Bronchial smooth muscle cell (primary cell): ENCODE measurements at places on chromosomes 7 and 10. TPM values are rescaled to one million over a fixed set of nuclear protein-coding genes. Genes with fewer than 3 reads are reported as not detected.

CUBN gene
- 1.9 and 2.2 TPM in 2 replicates for total RNA-seq

LIPJ gene
- total RNA-seq = under 0.01 and 0.16 TPM in 2 replicates

NUTM2B gene
- 0.16 and 0.52 TPM in 2 replicates for total RNA-seq

EPDR1 gene
- 6.0 and 13.0 TPM in 2 replicates for total RNA-seq

GPR85 gene
- 1.1 and 1.9 TPM in 2 replicates for total RNA-seq

COL1A2 gene
- total RNA-seq = 4,873 and 6,723 TPM in 2 replicates

PGAM2 gene
- 0.09 and 0.63 TPM in 2 replicates for total RNA-seq

PDK4 gene
- 0.47 and 0.94 TPM in 2 replicates for total RNA-seq

CALHM1 gene
- total RNA-seq = not detected in 2 replicates

OR2A12 gene
- total RNA-seq = not detected in 2 replicates

LRRC61 gene
- 0.69 and 1.4 TPM in 2 replicates for total RNA-seq

IDI2 gene
- total RNA-seq = 0.09 TPM in 1 of 2 replicates, not detected in the other

C10orf67 gene
- total RNA-seq = under 0.01 TPM in 1 of 2 replicates, not detected in the other

PAX4 gene
- total RNA-seq = not detected in 2 replicates

CTAGE8 gene
- 0.16 and 0.60 TPM in 2 replicates for total RNA-seq

RABGEF1 gene
- total RNA-seq = 31.4 and 43.6 TPM in 2 replicates

CYP3A5 gene
- total RNA-seq = 3.1 and 3.9 TPM in 2 replicates

POLD2 gene
- total RNA-seq = 57.8 and 61.7 TPM in 2 replicates

CCM2 gene
- 39.6 and 49.7 TPM in 2 replicates for total RNA-seq

AFAP1L2 gene
- total RNA-seq = 0.16 and 0.26 TPM in 2 replicates

MRPS17 gene
- 15.5 and 16.9 TPM in 2 replicates for total RNA-seq

EFCAB10 gene
- under 0.01 TPM in 1 of 2 replicates, not detected in the other for total RNA-seq

LIPK gene
- total RNA-seq = not detected in 2 replicates

PVRIG gene
- not detected in 2 replicates for total RNA-seq

PDE1C gene
- 0.09 and 0.16 TPM in 2 replicates for total RNA-seq

MMP21 gene
- not detected in 2 replicates for total RNA-seq

HEPACAM2 gene
- 0.09 and 0.16 TPM in 2 replicates for total RNA-seq

CCDC172 gene
- not detected in 2 replicates for total RNA-seq

CHST3 gene
- 13.4 and 16.9 TPM in 2 replicates for total RNA-seq

FAM131B gene
- total RNA-seq = 4.6 and 8.2 TPM in 2 replicates

RBP4 gene
- total RNA-seq = 0.17 TPM in 1 of 2 replicates, not detected in the other
